Activated naive CD4-positive, alpha-beta T cell treated with Interleukin-2 at 50 U/mL for 16 hours (primary cell): ENCODE measurements at places on chromosomes 1 and 21.

GRCh38 chr1:51305371-51305823, 25.0 kb downstream of the TTC39A start:
- DNase-seq: no peak

GRCh38 chr1:31140299-31140698, 74.8 kb upstream of the PUM1 start:
- no peak for DNase-seq

- no peak for DNase-seq
Observed at GRCh38 chr1:84757301-84757700, 67.0 kb upstream of the SSX2IP start.

DNA sequence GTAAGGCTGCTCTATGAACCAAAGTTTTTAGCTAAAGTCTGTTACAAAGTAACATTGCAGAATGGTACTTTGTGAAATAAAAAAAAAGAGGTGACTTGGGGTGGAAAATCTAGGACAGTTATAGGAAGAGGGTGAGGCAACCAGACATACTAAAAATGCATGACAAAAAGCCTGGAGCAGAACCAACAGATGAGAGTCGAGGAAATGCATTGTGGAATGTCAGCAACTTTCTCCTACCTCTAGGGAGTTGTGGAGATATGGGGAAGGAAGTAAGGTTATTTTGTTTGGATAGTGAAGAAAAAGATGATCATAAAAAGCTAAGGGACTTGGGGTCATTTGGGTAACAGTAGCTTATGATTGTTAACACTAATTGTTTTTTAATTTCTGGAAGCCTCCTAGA, 295.6 kb downstream of the S1PR1 start:
- no peak for DNase-seq

DNA sequence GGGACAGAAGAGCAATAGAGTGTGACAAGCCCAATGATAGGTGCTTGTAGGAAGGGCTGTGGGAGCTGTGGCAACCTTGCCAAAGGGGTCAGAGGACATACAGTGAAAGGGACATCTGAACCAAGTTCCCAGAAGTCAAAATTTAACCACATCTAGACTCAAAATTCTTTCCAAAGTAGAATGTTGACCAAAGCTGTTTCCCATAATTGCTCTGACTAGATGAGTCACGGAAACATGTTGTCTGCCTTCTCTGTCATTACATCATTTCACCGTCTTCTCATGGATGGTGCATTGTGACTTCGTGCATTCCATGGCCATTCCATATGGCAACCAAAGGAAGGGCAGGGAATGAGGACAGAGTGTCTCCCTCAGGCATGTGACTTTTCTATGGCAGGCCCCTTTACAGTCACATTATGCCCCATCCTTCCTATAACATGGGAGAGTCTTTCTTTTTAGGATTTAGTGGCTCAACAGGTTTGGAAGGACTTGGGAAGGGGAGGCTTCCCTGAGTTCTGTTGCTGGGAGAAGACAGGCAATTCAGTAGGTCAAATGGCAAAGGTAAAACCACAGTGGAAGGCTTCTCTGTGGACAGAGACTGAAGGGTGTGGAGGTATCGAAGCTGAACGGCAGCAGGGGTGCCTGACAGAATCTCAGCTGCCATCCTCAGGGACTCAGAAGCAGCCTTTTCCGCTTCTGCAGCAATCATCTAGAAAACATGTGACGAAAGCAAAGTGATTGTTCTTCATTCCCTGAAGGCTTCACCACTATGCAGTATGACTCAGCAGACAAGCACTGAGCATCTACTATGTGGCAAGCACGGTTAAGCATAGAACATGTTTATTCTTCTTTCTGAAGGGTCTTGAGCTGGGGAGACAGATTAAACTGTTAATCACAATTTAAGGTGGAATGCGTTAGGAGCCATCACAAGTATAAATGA, 24.7 kb downstream of the NPHS2 start:
- no peak for DNase-seq
